Activated naive CD8-positive, alpha-beta T cell treated with anti-CD3 and anti-CD28 coated beads, Interleukin-2, amount 50 U/mL, for 16 hours (primary cell): ENCODE measurements at places on chromosomes 13 and 19.

- no peak for DNase-seq
These were observed 38.3 kb downstream of the PEX11G start for GRCh38 chr19:7450243-7451223.

DNA sequence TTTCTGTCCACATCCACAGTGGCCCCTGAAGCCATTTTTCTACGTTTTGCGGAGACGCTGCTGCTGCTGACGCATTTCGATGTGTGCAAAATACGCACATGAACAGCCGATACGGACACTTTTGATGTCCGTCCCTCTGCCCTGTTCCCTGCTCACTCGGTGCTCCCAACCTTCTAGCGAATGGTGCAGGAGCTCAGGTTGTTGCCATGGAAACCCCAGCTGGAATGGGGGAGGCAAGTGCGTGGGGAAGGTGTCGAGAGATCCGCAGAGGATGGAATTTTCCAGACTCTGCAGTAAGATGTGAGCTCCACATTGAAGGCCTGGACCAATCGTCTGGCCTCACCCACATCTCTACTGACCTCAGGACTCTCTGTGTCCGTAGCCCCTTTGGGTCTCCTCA lies 109.2 kb upstream of the USP29 start:
- DNase-seq, result no peak

DNA sequence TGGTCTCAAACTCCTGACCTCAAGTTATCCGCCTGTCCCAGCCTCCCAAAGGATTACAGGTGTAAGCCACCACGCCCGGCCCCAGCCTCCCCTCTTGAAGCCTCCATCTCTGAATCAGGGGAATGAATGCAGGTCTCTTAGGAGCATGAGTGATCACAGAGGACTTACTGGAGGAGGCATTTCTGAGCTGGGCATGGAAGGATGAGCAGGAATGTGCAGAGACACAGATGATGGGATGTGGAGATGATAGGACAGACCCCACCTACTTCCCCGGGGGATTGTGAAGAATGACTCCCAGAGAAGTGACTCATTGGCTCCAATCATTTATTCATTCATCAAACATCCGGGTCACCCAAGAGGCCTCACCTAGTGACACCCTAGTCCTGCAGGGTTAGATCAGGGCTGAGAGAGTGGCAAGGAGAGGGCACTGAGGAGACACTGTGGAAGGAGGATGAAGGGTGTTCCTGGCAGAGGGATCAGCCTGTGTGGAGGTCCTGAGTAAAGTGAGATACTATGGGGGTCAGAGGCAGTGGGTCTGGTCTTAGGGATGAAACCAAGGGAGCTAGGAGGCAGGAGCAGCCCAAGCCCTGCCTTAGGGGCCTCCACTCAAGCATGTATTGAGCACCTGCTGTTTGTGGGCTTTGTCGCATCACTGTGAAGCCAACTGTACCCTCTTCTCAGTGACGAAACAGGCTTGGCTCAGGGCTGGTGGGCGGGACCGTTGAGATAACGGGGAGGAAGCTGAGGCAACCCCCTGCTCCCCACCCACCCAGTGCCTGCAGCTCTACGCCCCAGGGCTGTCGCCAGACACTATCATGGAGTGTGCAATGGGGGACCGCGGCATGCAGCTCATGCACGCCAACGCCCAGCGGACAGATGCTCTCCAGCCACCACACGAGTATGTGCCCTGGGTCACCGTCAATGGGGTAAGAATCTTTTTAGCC lies 3.0 kb downstream of the IFI30 start:
- DNase-seq, result no peak

GRCh38 chr19:38375748-38376147 lies 1.4 kb downstream of the PSMD8 start:
- DNase-seq, result no peak

- DNase-seq, result no peak
These were observed 824.3 kb upstream of the KLHL1 start for GRCh38 chr13:70932511-70932910.
